ENCODE measurements at places on chromosomes 2 and 18. TPM values are rescaled to one million over a fixed set of nuclear protein-coding genes. Genes with fewer than 3 reads are reported as not detected.

DNA sequence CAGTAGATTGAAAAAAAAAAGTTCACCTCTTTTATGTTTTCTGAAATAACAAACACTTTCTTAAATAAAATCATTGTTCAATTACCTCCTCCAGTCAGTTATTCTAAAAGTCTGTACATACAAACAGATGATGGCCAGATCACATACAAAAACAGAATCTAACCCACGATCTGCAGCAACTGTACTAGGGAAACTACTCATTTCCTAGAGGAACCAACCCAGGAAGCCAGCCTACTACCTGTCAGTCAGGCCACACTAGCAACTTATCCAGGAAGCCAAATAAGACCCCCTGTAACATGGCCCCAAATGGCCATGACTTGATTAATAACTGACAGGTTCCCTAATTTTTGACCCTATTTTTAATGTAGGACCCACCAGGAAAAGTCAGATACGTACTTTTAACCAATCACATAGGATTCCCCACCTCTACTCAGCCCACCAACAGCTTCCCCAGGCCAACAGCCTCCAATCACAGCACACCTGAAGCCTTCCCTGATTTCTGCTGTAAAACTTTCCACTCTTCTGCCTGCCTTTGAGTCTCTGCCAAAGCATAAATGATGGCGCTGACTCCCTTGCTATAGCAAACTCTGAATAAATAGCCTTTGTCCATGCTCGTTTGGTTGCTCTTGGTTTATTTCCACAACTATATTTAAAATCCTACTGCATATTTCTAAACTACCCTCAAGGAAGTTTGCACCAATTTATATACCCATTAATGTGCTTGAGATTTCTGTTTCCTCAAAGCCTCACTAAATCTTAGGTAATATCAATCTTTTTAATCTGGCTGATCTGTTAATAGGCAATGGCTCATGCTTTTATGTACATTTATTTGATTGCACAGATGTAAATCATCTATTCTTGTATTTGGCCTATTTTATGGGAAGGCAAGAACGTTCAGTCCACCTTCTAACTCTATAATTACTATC lies 486.4 kb downstream of the FBXO15 start:
- DNase-seq: no peak

DNA sequence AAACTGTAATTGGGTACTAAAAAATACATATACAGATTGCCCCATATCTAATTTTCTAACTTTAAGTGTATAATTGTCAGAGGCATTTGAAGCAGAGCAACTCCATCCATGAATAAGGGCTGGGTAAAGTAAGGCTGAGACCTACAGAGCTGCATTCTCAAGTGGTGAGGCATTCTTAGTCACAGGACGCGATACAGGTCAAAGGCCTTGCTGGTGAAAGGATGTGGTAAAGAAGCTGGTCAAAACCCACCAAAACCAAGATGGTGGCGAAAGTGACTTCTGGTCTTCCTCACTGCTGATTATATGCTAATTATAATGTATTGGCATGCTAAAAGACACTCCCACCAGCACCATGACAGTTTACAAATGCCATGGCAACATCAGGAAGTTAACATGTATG lies 50.0 kb downstream of the SLC8A1 start:
- DNase-seq: no peak

The PIKFYVE gene
- 26.6 TPM for total RNA-seq

The MATN3 gene
- 0.31 TPM for total RNA-seq

GRCh38 chr2:200693836-200694470 lies 108.1 kb downstream of the AOX1 start:
- no peak for DNase-seq

GRCh38 chr2:230203110-230203676 lies 16.6 kb downstream of the SP110 start:
- DNase-seq: no peak

GRCh38 chr2:104853534-104854497 lies at the start of gene POU3F3:
Gene POU3F3 (plus strand): TSS chr2:104854115. CDS start chr2:104855511, 1,396 bp downstream.
- peak; percentile 89 for DNase-seq

The STEAP3 gene
- total RNA-seq: 8.0 TPM

- no peak for DNase-seq
Measured at GRCh38 chr2:240412975-240413812, 22.3 kb upstream of the GPC1 start.

DNA sequence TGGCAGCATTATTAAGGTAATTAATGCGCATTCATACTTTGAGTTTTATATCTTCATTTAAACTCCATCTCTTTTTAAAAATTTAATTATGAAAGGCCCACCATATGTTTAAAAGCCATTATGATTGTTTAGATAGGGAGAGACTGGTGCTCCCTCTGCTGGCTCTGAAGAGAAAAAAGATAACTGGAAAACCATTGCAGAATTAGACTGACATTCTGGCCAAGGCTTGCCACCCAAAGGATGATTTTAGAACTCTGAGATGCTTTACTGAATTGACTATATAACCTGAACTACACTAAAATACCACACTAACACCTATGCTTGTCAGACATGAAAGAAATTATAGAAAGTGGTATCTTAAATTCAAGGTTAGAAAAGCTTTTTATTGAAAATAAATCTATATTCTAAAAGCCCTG lies 127.6 kb upstream of the SPOPL start:
- peak; percentile 54 for DNase-seq

The EFHD1 gene
- 7.0 TPM for total RNA-seq

The PHLPP1 gene
- total RNA-seq: 7.5 TPM

DNA sequence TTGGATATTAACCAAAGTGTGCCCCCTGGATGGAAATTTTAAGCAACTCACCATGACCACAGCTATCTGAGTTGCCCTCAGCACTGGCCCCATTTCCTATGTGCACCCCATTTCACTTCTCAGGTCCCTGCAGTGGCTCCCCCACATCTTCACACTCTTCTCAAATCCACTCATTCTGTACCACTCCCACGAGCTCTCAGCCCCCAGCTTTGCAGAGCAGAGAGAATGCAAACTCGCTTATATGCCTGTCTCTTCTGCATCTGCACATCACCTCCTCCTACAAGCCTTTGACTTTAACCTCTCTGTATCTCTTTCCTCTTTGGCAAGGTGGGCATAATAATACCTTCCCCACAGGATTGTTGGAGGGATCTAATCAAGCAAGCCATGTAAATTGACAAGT lies 46.2 kb downstream of the DPYSL5 start:
- DNase-seq: no peak

The FBXO15 gene
- 0.89 TPM for total RNA-seq

DNA sequence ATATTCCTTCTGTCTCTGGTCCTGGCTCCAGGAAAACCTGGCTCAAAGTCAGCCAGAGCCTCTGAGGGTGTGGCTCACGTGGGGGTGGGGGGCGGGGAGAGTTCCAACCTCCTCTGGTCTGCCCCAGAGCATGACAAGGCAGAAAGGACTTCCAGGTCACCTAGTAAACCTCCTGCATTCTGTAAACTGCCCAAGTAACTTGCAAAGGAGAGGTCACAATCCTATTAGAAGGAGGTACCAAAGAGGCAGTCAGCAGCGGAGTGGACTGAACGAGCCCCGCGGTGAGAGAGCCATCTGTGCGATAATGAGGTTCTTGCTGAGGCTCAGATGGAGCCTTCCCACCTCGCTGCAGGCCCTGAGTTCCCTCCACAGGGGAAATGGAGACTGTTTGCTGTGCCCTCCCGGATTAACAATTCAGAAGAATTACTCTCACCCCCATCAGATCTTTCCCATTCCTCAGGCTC lies 58.9 kb upstream of the GATA6 start:
- DNase-seq: no peak

DNA sequence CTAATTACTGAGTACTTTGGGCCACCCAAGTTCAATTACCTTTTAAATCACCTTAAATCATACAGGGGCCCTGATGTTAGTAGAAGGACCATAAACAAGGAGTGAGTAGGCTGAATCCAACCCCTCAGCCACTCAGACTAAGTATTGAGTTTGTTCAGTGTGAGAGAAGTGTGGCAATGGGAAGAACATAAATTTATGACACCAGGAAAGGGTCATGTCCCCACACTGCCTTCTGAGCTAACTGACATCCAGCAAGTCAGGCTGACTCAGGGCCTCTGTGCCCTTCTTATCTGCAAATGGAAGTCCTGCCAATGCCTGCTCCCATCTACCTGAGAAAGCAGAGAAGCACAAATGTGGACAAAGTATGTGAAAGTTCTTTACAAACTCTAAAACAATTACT lies 12.9 kb downstream of the PLEKHM3 start:
- no peak for DNase-seq

The CCDC178 gene
- 0.58 TPM for total RNA-seq

DNA sequence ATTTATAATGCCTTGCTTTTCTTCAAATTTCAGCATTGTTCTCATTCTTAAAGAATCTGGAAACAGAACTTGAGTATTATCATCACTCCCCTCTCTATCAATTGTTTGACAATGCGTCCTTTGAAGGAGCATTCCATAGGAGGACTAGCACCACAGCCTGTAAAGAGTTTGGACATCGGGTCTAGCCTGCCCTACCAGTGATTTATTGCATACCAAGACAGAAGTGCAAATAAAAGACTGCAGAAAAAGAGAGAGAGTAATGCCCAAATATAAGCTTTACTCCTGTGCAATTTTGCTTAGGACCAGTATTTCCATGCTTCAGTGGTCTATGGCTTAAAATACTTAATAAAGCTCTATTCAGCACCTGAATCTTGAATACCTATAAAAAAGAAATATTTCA lies 55.4 kb upstream of the MAP2 start:
- DNase-seq: no peak

The DLGAP1 gene
- total RNA-seq: 2.8 TPM

- no peak for DNase-seq
Measured at GRCh38 chr2:167454036-167454435, 565.8 kb downstream of the XIRP2 start.

GRCh38 chr2:156565066-156565710 lies 129.0 kb downstream of the GPD2 start:
- DNase-seq: no peak

DNA sequence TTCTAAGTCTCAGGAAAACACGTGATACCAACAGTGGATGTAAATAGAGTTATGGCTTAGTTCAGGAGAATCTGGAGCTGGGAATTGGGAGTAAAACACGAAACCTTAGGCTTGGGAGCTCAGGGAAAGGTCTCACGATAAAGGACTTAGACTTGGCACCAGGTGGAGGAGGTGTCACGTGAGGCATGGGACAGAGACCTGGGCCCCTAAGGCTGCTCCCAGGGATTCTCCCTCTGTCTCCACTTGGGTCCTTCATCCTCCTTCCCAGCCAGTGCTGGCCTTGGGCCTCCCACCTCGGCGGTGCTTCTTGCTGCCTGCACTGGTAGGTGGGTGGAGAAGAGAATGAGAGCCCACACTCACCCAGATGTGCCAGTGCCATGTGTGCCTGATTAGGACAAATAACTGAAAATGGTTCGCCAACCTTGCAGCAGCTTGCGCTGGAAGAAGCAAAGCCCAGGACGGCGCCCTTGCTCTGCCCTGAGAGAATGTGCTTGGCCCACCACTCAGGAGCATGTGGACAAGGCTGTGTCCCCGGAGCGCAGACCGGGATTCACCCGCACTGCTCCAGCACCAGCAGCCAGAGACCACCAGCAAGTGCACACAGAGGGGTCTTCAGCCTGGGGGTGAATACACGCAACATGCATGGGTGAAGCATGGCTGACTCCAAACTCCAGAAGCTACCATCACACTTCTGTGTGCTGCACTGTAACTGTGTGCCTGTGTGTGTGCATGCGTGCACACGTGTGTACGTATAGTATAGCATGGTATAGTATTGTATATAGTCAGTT lies 48.1 kb downstream of the PSMG2 start:
- no peak for DNase-seq

- DNase-seq: no peak
Measured at GRCh38 chr2:273333-273732, 8.6 kb downstream of the ACP1 start.

The POTEJ gene
- total RNA-seq: 0.04 TPM

The ARHGAP28 gene
- 26.1 TPM for total RNA-seq

The GREB1 gene
- 7.2 TPM for total RNA-seq

DNA sequence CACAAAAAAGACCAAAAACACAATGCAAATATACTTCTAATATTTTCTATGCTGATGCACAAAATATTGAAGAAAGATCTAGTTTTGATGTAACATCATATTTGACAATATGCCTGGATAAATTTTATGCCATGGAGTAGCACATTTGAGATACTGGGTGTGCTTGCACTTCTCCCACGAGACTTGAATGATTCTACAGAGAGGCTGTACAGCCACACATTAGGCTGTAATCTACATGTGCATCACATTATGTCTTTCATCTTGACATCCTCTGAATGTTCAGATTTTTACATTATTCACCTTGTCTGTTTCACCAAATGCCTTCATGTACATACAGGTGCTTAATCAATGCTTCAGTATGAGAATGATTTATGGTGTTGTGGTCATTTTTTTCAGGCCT lies 756.4 kb upstream of the CDH7 start:
- DNase-seq: no peak

The AQP12A gene
- total RNA-seq: not detected

GRCh38 chr2:15747603-15748471 lies 156.2 kb downstream of the DDX1 start:
- no peak for DNase-seq

The HDLBP gene
- total RNA-seq: 332 TPM

DNA sequence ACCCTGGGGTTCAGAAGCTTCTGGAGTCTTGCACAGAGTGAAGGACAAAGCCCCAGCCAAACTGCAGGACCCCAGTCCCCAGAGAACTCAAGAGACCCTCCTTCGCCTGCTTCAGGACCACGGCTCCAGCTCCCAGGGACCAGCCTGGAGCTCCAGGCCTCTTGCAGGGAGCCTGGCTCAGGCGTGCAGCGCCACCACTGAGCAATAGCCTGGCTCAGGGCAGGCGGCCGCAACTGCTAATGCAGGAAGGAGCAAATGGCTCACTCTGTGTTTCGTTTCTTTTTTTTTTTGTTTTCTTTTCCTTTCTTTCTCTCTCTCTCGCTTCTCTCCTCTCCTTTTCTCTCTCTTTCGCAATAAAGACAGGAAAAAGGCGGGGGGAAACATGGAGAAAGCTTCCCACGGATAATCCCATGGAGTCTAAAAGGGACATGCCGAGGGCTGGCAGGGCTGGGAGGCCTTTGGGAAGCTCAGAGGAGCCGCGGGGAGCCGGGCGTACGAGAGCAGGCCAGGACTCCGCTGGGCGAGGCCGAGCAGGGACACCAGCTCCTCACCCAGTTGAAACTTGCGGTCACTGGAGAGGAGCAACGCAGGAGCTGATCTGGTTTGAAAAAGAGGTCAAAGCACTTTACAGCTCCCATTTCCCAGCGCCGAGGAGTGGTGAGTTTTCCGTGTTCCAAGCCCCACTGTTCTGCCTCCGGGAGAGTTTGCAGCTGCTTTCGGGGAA lies 244.8 kb downstream of the TWIST2 start:
- no peak for DNase-seq

DNA sequence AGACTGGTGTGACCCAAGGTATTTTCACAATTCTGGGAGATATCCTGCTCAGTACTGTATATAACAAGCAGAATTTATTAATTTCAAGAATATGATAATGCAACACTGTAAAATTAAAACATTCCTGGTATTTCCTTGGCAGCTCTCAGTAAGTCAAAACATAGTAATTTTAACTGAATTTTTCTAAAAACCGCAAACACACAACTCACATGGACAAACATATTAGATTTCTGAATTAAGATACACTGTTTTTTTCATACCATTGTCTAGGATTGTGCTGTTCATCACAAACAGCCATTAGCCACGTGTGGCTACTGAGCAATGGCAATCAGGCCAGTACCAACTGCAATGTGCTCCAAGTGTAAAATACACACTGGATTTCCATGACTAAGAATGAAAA lies 29.6 kb downstream of the LPIN2 start:
- no peak for DNase-seq

The DAW1 gene
- total RNA-seq: not detected

- DNase-seq: no peak
Measured at GRCh38 chr2:46857871-46858701, 57.5 kb downstream of the MCFD2 start.

GRCh38 chr2:24409700-24410556 lies 49.6 kb upstream of the ITSN2 start:
- DNase-seq: peak; percentile 90

Measured in muscle of leg (tissue), 16 donors.